ENCODE measurements at places on chromosomes 6 and 20.

DNA sequence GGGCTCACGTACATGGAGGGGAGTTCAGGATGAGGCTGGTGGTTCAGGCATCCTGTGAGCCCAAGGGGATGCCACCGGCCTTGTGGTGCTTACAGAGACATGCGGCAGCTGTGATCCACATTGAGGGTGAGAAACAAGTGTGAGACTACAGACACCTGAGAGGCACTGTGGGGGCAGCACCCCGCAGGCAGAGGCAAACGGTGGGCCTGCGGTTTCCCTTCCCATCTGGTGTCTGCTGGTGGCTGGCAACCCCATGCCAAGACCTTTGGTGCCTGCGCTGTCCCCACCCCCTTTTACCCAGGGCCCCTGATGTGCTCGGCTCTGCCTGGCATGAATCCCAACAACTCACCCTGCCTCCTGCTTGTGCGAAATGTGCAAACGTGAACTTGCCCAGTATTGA, 42.0 kb downstream of the ERMARD start:
- no peak for DNase-seq

GRCh38 chr20:22836877-22837276, 198.2 kb upstream of the SSTR4 start:
- peak; percentile 47 for DNase-seq

- DNase-seq: no peak
Observed at GRCh38 chr20:42441196-42441863, 748.4 kb downstream of the PTPRT start.

GRCh38 chr6:131377112-131377705, 195.8 kb upstream of the ARG1 start:
- no peak for DNase-seq

GRCh38 chr6:57040011-57040410, 6.5 kb upstream of the KIAA1586 start:
- DNase-seq: peak; percentile 11

- DNase-seq: no peak
Observed at GRCh38 chr6:53831081-53831869, 36.5 kb downstream of the LRRC1 start.

DNA sequence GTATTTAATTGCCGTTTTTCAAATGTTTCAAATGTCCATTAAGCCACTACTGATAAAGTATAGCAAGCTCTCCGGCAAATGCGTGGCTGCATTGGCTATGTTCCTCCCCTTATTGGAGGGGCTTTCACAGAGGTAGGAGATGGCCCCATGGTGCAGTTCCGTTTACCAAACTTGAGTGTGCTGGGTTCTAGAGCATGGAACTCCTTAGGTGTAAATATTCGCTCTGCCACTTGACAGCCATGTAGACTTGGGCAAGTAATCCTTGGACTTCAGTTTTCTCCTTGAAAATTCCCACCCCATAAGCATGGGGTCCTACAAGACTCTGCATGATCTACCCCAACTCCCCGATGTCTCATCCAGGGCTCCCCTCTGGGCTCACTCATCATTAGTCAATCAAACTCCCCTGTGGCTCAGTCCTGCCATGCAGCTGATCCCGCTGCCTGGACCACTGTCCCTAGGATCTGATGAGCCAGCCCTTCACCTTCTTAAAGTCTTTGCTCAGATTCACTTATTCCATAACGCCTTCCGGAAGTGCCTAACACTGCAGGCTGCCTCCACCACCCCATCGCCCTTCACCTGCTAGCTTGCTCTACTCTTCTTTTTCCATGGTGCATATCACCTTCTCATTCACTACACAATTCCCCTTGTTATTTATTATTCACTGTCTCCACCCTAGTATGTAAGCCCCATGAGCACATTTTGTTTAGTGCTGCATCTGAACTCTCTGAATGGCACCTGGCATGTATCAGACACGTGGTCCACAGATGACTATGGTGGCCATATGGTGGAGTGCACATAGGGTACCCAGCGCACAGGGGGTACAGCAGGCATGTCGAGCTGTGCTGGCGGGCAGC, 18.8 kb downstream of the PRR18 start:
- no peak for DNase-seq

- no peak for DNase-seq
Observed at GRCh38 chr6:44235269-44235668, 11.6 kb upstream of the HSP90AB1 start.

- DNase-seq: peak; percentile 27
Observed at GRCh38 chr20:29878281-29878741, 1379.2 kb upstream of the DEFB115 start.

GRCh38 chr6:143040018-143040417, 20.7 kb upstream of the AIG1 start:
- DNase-seq: no peak

GRCh38 chr6:125586074-125586473, 163.4 kb upstream of the HEY2 start:
- peak; percentile 87 for DNase-seq

- DNase-seq: no peak
Observed at GRCh38 chr6:134533991-134534390, 216.1 kb upstream of the SGK1 start.

DNA sequence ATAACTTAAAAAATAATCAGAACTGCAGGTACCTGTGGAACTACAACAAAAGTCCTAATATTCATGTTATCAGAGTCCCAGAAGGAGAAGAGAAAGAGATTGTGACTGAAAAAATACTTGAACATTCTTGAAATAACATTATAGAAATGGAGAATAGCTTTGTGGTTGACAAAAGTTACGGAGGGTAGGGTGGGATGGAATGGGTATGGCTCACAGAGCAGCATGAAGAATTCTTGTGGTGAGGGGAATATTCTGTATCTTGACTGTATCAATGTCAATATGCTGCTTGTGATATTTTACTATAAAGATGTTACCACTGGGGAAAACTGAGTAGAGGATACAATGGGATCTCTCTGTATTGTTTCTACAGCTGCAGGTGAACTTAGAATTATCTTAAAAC, 122.5 kb downstream of the DST start:
- DNase-seq: no peak

DNA sequence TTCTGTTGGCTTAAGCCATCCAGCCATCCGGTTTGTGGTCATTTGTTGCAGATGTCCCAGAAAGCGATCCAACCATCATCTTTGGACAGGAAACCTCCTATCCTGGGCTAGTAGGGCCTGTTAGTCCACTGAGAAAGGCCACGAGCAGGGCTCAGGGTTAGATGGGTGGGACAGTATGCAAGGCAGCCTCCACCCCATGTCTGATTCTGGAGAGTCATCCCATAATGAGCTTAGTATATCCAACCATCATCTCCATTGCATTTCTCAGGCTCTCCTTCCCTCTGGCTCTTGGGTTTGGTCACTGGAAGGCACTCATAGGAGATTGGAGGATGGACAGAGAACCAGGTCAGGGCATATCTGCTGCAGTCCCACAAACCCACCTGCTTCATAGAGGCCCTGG, 117.8 kb downstream of the LRFN2 start:
- no peak for DNase-seq

DNA sequence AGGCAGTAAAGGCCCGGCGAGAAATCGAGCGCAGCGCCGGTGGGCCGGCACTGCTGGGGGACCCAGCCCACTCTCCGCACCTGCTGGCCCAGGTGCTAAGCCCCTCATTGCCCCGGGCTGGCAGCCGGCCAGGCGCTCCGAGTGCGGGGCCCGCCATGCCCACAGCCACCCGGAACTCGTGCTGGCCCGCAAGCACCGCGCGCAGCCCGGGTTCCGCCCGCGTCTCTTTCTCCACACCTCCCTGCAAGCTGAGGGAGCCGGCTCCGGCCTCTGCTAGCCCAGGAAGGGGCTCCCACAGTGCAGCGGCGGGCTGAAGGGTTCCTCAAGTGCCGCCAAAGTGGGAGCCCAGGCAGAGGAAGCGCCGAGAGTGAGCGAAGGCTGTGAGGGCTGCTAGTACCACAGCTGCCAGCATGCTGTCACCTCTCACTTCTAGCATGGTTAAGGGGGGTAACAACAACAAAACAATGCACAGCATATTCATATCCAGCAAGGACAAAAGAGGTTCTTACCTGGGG, 11.3 kb upstream of the GMPR start:
- no peak for DNase-seq

- no peak for DNase-seq
Observed at GRCh38 chr6:37487591-37488380, 11.9 kb downstream of the CCDC167 start.

DNA sequence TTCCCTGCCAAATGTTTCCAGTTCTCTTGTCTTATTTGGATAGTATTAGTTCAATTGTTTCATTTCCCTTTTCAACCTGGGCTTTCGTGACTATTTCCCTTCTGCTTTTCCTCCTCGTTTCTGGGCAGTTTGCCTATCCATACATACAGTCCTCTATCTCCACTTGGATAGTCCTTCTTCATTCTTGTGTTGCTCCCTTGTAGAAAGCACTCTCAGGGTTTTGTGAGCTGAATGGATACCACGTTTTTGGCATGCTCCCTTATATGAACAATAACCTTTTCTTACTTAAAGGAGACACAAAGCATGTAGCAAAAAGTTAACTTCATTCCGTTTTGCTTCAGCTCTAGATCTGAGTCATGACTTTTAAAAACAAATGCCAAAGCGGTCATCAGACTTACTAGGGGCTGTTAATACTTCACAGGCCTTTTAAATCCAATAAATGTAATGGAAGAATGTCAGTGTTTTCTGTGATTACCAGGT, 16.6 kb downstream of the CRYBG1 start:
- DNase-seq: peak; percentile 44

DNA sequence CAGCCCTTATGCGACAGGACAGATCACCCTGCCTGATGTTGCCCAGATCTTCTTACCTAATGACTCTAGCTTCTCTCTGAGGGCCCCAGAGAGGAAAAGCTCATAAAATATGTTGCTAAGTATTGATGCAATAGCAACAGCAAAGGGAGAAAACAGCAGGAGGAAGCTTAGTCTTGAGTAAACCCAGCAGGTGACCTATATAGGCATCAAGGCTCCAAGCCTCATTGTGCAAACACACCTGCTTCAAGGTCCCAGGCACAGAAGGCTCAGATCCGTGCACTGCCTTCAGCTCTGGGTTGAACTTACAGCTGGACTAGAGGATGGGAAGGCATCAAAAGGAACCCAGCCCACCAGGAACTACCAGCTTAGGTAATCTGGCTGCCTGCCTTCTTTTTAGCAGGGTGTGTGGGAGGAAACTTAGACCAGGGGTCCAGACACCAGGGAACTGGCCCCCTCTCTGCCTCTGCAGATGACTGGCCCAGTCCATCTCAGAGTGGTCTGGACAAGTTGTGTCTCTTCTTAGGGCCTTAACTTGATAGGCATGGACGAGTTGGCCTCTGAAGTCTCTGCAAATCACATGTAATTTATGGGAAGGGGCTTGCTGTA, 34.4 kb downstream of the TGM3 start:
- no peak for DNase-seq

- no peak for DNase-seq
Observed at GRCh38 chr6:112118034-112118433, 30.6 kb downstream of the FAM229B start.

DNA sequence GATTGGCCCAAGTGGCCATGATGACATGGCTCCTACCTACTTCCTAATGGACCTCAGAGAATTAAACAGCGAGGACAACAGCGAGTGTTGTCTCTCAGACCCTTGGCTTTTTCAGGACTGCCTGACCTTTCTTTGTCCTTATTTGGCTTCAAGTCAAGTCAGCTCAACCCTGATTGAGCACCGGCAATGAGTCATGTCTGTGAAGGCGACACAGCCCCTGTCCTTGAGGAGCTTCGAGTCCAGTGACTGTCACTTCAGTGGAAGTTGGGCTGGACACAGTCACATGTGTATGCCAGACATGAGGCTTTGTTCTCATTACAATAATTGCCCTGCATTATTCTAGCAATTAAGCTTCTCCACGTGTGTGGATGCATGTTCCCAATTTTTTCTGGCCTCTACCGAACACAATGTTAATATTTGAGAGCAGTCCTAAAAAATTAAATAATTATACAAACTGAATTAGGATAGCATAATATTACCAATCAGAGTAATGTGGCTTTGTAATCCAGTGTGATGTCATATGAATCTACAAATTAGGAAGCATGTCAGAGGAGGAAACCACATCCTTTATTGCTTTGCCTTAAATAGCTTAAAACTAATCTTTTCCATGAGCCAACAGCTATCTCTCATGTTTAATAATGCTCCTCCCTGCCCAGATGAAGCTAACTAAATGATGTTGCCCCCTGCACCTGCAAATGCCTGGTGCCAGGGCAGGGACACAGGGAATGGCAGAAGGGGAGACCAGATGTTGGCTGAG, 178.6 kb downstream of the CDH26 start:
- no peak for DNase-seq

DNA sequence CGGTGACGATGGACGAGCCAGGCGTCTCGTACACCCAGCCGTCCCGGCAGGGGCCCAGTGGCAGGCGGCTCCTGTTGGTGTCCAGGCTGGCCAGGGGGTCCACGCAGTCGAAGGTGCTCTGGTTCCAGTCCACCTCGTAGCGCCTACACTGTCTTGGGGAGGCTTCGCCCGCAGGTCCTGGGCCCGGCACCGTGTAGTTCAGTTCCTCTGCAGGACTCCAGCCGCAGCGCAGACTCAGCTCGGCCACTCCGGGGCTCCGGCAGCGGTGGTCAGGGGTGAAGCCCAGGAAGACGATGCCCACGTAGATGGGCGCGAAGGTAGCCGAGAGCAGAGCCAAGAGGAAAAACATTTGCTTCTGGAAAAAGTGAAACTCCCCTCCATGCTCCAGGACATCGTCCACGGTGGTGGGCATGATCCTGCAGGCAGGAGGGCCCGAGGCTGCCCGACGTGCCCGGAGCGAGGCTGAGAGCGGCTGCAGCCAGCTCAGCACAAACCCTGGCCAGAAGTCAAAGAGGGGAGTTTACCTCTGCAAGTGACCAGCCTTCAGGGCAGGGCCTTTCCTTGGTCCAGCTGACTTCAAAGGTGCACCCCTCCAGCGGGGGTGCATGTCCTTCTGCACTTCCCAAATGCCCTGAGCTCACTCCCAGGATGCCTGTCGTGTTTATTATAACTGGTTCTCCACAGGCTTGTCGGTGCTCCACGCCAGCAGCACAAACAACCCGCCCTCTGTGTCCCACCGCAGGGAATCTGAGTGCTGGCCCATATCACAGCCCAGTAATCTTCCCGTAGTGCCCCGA, at the start of gene SLC22A2:
SLC22A2 (minus strand) TSS at position 476 of the 797 bp plus-strand sequence; CDS start at position 412, 64 bp downstream.
- DNase-seq: no peak

GRCh38 chr6:15475261-15475660, 187.6 kb downstream of the DTNBP1 start:
- no peak for DNase-seq

All from epithelial cell of esophagus (primary cell).